ENCODE measurements at places on chromosomes 4 and X. TPM values are rescaled to one million over a fixed set of nuclear protein-coding genes. Genes with fewer than 3 reads are reported as not detected.

The UGT8 gene
- 0.43 TPM for polyA plus RNA-seq

The SHROOM4 gene
- 0.17 TPM for polyA plus RNA-seq

The SNX25 gene
- polyA plus RNA-seq, result 21.7 TPM

The FAM184B gene
- polyA plus RNA-seq, result not detected

The RELL1 gene
- polyA plus RNA-seq, result 4.4 TPM

The PLP1 gene
- polyA plus RNA-seq, result not detected

The ENOPH1 gene
- 43.2 TPM for polyA plus RNA-seq

The VCX gene
- not detected for polyA plus RNA-seq

The RNF150 gene
- polyA plus RNA-seq, result 20.1 TPM

The IL13RA2 gene
- not detected for polyA plus RNA-seq

The CXCL11 gene
- not detected for polyA plus RNA-seq

The MAGEB2 gene
- not detected for polyA plus RNA-seq

The CD38 gene
- polyA plus RNA-seq, result 0.69 TPM

The SCML2 gene
- polyA plus RNA-seq, result 14.5 TPM

The HERC5 gene
- polyA plus RNA-seq, result 1.1 TPM

The LINC00632 gene
- polyA plus RNA-seq, result 6.3 TPM
